ENCODE measurements at places on chromosomes 3 and 15. TPM values are rescaled to one million over a fixed set of nuclear protein-coding genes. Genes with fewer than 3 reads are reported as not detected.

The TGM4 gene
- not detected for polyA plus RNA-seq

The NEK4 gene
- 3.9 TPM for polyA plus RNA-seq

The FURIN gene
- polyA plus RNA-seq, result 4.7 TPM

The SPESP1 gene
- polyA plus RNA-seq, result 22.1 TPM

The SLC51B gene
- polyA plus RNA-seq, result not detected

The CYP19A1 gene
- polyA plus RNA-seq, result not detected

The GALNT15 gene
- 1.0 TPM for polyA plus RNA-seq

The FAM81A gene
- polyA plus RNA-seq, result 9.7 TPM

The UBR1 gene
- 14.7 TPM for polyA plus RNA-seq

The GOLGA8H gene
- polyA plus RNA-seq, result not detected

The PLA1A gene
- polyA plus RNA-seq, result not detected

The TTLL13 gene
- polyA plus RNA-seq, result 0.31 TPM

The GRAMD1C gene
- polyA plus RNA-seq, result 20.1 TPM

The SQOR gene
- not detected for polyA plus RNA-seq

The STXBP5L gene
- 13.7 TPM for polyA plus RNA-seq

The PLA2G4F gene
- polyA plus RNA-seq, result not detected

The ARGFX gene
- not detected for polyA plus RNA-seq

The TRPM1 gene
- polyA plus RNA-seq, result 0.39 TPM

The ACY1 gene
- 12.2 TPM for polyA plus RNA-seq

The GPR156 gene
- polyA plus RNA-seq, result not detected

The USP50 gene
- polyA plus RNA-seq, result 18.8 TPM

The C3orf22 gene
- polyA plus RNA-seq, result not detected

The HCN4 gene
- 4.7 TPM for polyA plus RNA-seq

The TMEM266 gene
- polyA plus RNA-seq, result 0.51 TPM

The ALDH1A2 gene
- polyA plus RNA-seq, result not detected

The CD200 gene
- 59.0 TPM for polyA plus RNA-seq

The YEATS2 gene
- 2.2 TPM for polyA plus RNA-seq

The CSPG5 gene
- 1.7 TPM for polyA plus RNA-seq
